ENCODE measurements at places on chromosomes 3 and 15. TPM values are rescaled to one million over a fixed set of nuclear protein-coding genes. Genes with fewer than 3 reads are reported as not detected.

GRCh38 chr3:148943506-148944205, 47.7 kb upstream of the GYG1 start:
- no peaks in the 10 kb centered on the region for H3K36me3 ChIP-seq
- no peak overlapping the region for H3K27ac ChIP-seq
- no peak overlapping the region for H3K4me3 ChIP-seq
- no peaks in the 10 kb centered on the region for H3K4me1 ChIP-seq
- peak; percentile 4 for DNase-seq

DNA sequence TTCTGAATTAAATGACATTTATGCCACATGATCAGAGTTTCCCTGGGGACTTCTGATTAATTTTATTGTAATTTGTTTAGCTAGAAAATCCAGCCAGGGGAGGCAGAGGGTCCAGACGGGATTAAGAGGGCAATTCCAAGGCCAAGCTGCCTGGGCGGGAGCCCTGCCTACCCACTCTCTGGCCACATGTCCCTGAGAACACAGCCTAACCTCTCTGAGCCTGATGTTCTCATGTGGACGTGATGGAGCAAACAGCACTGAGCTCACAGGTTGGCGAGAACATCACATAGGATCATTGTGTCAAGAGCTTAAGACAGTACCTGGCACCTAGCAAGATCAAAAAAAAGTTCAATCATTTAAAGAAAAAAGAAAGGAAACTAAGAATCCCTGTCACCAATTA, 1.0 kb downstream of the LRRC2 start:
- no peak for DNase-seq
- H3K4me3 ChIP-seq = no peak overlapping the region
- peaks cover 24% of the 10 kb centered on the region for H3K27me3 ChIP-seq
- H3K36me3 ChIP-seq = no peaks in the 10 kb centered on the region

DNA sequence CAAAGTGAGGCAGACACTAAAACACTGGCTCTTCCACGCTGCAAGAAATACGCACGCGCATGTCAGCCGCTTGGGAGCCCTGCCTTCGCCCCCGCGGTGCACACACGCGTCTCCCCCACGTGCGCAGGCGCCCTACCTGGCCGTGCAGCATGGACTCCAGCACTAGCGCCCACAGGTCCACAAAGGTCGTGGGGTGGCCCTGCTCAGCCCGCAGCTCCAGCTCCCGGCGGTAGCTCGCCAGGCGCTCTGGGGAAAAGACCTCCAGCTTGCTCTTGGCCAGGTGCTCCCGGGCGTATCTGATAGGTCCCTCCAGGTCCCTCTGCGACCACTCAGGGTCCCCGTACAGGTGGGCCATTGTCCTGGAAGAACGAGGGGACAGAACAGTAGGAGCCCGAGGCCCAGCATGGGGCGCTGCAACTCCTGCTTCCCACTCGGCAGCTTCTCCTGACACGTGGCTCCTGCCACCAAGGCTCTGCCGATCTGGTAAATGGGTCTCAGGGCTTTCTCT, 14.9 kb downstream of the PLA2G4D start:
- no peaks in the 10 kb centered on the region for H3K36me3 ChIP-seq
- DNase-seq = no peak
- H3K27me3 ChIP-seq = peaks cover 31% of the 10 kb centered on the region

The KIF23 gene
- 0.38 TPM for total RNA-seq

The IQCH gene
- total RNA-seq = 1.3 TPM

The ZNF501 gene
- 5.6 TPM for total RNA-seq

The SAMD7 gene
- total RNA-seq = not detected

The CSPG5 gene
- total RNA-seq = 0.57 TPM
